ENCODE measurements at places on chromosomes 2 and 18.

DNA sequence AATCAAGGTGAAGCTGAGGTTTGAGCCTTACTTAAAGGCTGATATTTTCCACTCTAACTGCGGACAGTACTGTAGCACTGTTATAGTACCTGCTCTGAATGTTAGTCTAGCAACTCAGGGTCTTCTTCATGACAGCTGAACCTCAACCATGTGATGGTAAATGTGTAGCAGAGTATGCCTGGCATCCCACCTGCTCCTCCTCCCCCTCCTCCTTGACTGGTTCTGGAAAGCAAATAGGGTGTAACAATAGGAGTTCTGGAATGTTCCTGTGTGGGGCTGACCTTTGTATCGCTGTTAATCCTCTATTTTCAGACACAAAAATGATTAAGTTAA lies 447 bp upstream of the CCL20 start:
- no peak for DNase-seq

- DNase-seq, result peak; percentile 30
Measured at GRCh38 chr18:57057890-57058289, 89.0 kb upstream of the BOD1L2 start.

DNA sequence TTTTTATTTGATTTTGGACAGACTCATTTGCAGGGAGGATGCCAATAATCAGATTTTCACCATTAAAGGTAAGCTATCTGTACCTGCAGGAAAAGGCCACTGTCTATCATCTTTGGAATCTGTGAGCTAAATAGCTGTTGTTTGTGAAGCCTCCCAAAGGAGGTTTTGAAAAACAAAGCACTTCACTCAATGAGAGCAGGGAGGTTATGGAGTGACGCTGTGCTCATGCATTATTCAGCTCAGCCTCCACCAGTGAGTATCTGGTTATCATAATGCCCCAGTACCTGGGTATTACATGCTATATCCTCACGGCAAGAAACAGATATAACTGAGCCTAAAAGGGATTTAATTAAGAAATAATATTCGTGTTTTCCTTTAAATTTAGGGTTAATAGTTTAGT lies 189.6 kb upstream of the PIK3C3 start:
- DNase-seq, result no peak

GRCh38 chr2:158305501-158305900 lies 151.1 kb downstream of the CCDC148 start:
- no peak for DNase-seq

DNA sequence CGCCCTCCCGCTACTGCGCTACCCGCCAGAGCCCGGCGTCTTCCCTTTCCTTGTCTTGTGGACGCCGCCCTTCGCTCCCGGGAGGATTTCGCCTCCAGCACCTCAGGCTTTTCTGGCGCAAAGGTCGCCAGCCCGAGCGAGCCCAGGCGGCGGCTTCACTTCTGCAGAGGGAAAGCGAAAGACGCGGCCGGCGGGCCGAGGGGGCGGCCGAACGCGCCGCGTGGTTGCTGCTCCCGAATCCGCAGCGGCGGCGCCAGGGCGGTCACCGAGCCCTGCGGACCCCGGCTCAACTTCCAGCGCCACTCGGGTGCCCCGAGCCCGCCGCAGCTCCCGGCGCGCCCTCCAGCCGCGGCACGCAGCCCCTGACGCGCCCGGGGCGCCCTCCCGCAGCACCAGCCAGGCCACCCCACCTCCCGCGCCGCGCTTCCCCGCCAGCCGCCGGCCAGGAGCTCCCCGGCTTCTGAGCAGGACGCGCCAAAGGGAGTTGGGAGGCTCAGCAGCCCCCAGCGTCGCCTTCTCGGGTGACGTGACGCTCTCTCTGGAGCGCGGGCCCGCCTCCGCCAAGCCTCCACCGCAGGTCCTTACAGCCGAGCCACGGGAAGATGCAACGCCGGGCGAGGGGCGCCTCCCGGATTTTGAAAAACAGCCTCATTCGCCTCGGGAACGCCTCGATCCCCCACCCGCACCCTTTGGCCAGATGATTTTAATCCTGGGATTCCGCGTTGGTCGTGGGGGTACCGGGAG lies 84.9 kb upstream of the EPB41L3 start:
- peak; percentile 91 for DNase-seq
